Stimulated activated CD4-positive, alpha-beta T cell treated with anti-CD3 and anti-CD28 coated beads, TNF-alpha, amount 100 ng/mL, for 48 hours (primary cell): ENCODE measurements at places on chromosomes 7 and 10.

GRCh38 chr7:117173035-117173770 lies 149.7 kb downstream of the WNT2 start:
- no peak for DNase-seq

GRCh38 chr10:962342-962741 lies 25.9 kb upstream of the GTPBP4 start:
- no peak for DNase-seq

- no peak for DNase-seq
These were observed 15.9 kb downstream of the C10orf90 start for GRCh38 chr10:126654579-126654978.

DNA sequence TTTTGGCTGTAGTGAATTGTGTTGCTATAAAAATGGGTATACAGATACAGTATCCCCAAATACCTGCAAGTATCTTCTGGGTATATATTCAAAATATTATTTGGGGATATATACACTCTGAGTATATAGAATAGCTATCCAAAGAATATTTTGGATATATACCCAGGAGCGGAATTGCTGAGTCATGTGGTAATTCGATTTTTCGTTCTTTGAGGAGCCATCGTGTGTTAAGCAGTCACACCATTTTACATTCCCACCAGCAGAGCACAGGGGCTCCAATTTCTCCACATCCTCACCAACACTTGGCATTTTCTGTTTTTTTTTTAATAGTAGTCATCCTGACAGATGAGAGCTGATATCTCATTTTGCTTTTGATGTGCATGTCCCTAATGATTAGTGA lies 61.9 kb downstream of the TEX36 start:
- DNase-seq: no peak

DNA sequence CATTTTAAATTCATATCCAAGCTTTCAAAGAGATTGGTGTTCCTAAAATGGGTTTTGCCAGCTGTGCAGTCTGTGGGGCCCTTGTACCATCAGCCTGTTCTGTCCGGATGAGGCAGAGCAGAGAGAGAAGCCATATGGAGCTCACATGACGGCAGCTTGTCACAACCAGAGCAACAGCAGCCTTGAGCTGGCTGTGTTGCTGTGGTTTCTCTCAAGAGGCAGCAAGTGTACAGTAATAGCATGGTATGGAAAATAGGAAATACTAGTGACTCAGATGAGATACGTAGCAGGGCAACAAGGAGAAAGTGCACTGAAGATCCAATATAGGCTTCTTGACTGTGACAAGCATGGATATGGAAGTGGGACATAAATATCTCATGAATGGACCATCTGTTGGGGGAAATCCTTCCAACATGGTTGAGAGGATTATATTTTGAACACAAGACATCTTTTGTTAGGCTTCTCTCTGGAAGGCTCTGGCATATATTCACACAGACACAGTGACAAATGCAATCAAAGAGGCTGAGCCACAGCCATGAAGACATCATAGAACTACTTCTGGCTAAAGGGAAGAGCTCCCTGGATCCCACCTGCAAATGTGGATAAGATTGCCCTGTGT lies 251.0 kb upstream of the TAC1 start:
- no peak for DNase-seq

DNA sequence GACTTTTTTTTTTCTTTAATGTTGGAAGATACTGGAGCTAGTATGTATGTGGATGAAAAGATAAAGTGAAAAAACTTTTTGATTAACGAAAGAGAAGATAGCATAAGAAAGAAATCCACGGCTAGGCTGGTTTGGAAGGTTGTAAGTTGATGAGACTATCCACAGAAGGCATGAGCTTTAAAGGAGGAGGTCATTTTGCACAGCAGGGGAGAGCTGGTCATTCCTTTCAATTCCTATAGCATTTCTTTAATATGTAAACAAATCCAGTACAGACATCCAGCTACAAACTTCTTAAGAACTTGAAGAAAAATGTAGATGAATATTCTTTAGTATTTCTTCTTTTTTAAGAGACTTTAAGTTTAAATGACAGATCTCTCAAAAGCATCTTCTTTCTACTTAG lies 281.3 kb downstream of the CACNA2D1 start:
- no peak for DNase-seq

GRCh38 chr7:100599911-100600729 lies 2.0 kb upstream of the PCOLCE start:
- no peak for DNase-seq

GRCh38 chr7:87886875-87887274 lies 10.6 kb downstream of the DBF4 start:
- DNase-seq: no peak

DNA sequence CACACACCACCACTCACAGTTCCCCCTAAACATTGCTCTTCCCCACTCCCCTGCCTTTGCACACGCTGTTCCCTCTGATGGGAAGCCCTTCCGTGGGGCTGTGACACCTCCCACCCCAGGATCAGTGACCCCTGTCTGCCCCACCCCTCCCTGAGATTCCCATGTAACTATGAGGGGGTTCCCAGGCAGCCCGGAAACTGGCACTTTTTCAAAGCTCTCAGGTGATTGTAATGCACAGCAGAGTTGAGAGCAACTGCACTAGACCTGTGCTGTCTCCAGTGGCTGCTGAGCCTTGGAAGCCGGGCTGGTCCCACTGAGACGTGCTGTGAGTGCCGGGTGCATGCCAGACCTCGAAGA lies 29.8 kb downstream of the GPRIN2 start:
- DNase-seq: no peak

- no peak for DNase-seq
These were observed 2.5 kb downstream of the CHN2 start for GRCh38 chr7:29196971-29197595.
